Dermis blood vessel endothelial cell (primary cell): ENCODE measurements at places on chromosomes 13 and 19. TPM values are rescaled to one million over a fixed set of nuclear protein-coding genes. Genes with fewer than 3 reads are reported as not detected.

Gene KCNN4
- total RNA-seq, result 0.09 and 0.51 TPM in 2 replicates

Gene LHB
- not detected in 2 replicates for total RNA-seq

Gene KLK12
- total RNA-seq, result not detected in 2 replicates

Gene ZNF529
- 7.0 and 10.4 TPM in 2 replicates for total RNA-seq

Gene LGI4
- 0.34 TPM in 1 of 2 replicates, not detected in the other for total RNA-seq

Gene SIGLEC8
- not detected in 2 replicates for total RNA-seq

Gene CNOT3
- total RNA-seq, result 13.3 and 28.4 TPM in 2 replicates

Gene TUBB4A
- not detected in 2 replicates for total RNA-seq

Gene DNAJC3
- total RNA-seq, result 67.2 and 93.2 TPM in 2 replicates

Gene ZNF224
- 22.0 and 37.6 TPM in 2 replicates for total RNA-seq

Gene GJA3
- under 0.01 TPM in 1 of 2 replicates, not detected in the other for total RNA-seq

Gene ZNF284
- total RNA-seq, result 2.4 and 3.4 TPM in 2 replicates
